ENCODE measurements at places on chromosomes 2 and 18.

DNA sequence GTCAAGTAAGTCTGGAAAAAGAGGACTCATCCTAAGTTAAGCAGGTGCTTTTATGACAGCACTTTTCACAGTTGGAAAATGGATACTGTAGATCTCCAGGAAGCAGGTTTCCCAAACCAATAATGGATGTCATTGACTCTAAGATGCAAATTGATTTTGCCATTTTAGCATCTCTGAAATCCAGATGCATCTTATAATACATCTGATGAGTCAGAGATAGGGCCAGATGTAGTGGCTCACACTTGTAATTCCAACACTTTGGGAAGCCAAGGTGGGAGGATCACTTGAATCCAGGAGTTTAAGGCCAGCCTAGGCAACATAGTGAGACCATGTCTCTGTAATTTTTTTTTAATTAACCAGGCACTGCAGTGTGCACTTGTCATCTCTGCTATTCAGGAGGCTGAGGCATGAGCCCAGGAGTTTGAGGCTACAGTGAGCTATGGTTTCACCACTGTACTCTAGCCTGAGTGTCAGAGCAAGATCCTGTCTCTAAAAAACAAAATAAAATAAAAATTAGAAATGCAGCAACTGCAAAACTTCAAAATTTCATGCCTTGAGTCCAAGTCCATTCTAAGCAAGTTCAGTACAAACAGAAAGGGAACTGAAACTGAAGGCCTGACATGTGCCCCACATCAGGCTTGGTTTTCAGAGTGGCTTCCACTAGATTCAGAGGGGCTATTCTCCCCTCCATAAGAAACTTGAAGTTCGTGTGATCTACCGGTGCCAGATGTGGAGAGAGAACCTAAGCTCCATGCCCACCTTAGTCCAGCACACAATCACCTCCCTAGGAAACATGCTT lies 267.8 kb upstream of the NCKAP5 start:
- no peak for DNase-seq

DNA sequence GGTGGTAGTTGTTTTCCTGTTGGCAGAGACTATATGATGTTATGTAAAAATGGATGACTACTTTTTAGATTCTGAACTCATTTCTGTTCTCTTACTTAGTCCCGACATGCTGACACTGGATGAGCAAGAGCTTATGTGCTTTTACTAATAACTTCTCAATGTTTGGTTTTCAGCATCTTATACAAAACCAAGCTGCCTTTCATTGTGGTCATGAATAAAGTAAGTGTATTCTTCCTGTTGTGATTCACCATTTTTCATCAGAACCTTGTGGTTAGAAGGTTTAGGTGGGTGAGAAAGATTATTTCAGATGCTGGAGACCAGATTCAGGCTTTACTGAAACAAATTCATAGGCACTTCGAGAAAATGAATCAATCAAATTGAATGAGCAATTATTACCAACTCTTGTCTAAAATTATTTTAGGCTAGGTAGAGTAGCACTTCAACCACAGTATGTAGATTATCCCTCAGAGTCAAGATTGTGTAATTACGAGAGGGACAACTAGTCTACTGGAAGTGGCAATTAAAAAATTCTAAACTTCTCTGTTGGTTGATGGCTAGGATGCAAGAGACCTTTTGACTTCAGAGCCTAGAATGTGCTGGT lies 9.3 kb downstream of the GPN1 start:
- DNase-seq: no peak

- no peak for DNase-seq
Measured at GRCh38 chr2:6966446-6966940, 49.3 kb downstream of the RNF144A start.

DNA sequence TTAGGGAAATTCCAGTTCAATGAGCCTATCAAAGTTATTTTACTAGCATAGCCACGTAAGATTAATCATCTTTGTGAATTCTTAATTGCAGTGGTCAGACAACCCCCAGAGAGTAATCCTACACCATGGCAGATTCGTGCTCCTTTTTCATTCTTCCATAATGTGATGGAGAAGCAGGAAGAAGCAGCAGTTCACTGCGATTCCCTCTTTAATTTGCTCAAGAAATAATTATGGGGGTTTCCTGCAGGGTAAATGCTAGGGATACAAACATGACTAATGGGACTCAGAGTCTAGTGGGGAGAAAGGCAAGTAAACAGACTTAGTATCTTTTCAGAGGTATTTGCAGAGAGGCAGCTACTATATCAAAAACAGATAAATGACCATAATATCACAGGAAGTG lies 175.8 kb upstream of the HNRNPA3 start:
- no peak for DNase-seq

- no peak for DNase-seq
Measured at GRCh38 chr2:50719837-50720696, 311.9 kb downstream of the NRXN1 start.

DNA sequence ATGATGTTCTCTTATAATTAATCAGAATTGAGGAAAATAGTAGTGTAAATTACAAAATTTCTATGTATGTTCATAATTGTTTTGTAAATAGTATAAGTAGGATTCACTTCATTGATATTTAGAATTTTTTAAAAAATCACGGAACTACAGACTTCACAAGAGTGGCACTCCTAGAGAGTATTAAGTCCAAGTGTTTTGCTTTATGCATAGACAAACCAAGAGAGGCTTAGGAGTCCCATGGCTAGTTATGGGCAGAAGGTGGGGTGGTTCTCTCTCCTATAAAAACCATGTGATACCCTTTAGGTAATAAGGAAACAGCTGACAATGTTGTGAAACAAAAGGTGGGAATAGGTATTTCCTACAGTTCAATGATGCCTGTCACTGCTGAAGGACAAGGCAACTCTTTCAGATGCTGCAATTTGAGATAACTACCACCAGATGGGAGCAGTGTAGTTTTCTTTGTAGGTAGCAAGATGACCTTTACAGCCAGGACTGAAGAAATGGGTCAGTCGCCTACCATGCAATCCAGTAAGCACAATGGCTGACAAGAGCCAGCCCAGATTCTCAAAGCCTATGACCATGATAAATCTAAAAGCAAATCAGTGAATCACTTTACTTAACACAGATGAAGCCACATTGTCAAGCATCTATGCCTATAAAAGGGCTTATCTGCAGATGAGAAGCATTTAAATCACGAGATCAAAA lies 83.9 kb downstream of the AAK1 start:
- DNase-seq: no peak

- DNase-seq: no peak
Measured at GRCh38 chr18:28109781-28110560, 67.0 kb downstream of the CDH2 start.

GRCh38 chr2:217517402-217517801 lies 485.4 kb downstream of the TNS1 start:
- no peak for DNase-seq

GRCh38 chr2:207468488-207468887 lies 61.3 kb upstream of the CREB1 start:
- no peak for DNase-seq

- no peak for DNase-seq
Measured at GRCh38 chr2:96185516-96185915, 23.1 kb downstream of the STARD7 start.

GRCh38 chr2:206456078-206456754 lies 12.9 kb downstream of the ADAM23 start:
- no peak for DNase-seq

DNA sequence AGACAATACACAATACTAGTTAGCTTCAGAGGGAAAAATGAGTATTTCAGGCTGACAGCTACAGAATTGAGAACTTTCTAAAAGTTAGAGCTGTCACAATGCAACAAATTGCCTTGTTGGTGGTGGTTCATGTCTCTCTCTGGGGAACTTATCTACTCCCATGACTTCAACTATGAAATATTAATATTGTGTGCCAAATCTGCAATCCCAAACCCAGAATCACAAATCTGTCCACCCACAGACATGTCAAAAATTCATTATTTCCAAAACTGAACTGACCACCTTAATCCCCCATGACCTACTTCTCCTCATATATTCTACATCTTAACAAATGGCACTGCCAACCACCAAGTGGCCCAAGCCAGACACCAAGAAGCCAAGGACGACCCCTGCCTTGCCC lies 143.5 kb downstream of the TCF4 start:
- no peak for DNase-seq

DNA sequence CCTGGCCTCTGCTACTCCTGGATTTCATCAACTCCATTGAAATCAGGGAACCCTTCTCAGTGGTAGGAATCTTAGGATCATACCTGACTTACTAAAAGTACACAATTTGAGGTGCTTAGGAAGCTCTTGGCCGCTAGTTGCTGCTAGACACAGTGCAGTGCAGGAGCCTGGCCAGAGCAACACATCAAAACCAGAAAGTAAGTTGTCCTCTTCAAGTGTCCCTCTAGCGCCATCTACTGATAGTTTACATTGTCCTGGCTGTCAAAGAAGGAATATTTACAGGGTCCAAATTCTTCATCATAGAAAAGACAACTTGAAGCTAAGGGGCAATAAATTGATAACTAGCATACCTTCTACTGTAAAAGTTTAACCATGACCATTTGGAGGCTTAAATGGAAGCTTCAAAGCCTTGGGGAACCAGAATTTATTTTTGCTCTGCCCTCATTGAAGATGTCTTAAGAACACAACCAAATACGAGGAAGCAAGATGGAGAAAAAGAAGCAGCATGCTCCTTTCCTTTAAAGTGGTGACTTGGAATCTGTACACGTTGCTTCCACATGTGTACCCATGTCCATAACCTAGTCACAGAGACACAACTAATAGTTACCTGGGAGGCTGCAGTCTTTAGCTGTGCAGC lies 889.1 kb upstream of the GCFC2 start:
- DNase-seq: peak; percentile 86

DNA sequence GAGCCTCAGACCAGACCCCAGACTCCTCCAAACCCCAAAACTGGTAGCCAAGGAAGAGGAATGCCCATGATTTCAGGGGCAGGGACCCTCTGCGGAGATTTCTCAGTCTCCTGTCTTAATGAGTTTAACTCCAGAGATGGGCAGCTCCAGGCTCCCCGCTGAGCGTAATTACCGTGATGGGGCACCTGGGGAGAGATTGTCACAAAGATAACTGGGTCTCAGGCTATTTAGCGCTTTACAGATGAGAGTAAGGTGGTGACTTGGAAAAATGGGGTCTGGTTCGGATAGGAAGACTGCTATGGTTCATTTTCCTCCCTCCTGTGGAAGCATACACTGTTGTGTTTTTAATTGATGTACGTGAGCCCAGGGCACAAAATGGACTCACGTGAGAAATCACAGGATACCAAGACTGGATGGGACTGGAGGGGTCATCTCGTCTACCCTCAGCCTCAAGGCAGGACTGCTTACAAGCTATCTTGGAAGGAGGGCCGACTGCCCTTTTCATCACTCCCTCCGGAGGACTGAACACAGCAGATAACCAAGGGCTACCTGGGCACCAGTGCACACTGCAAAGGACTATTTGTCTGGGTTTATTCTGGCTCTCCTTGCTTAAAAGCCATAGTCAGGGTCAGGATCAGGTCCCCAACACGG lies 427.8 kb downstream of the ZNF521 start:
- no peak for DNase-seq

DNA sequence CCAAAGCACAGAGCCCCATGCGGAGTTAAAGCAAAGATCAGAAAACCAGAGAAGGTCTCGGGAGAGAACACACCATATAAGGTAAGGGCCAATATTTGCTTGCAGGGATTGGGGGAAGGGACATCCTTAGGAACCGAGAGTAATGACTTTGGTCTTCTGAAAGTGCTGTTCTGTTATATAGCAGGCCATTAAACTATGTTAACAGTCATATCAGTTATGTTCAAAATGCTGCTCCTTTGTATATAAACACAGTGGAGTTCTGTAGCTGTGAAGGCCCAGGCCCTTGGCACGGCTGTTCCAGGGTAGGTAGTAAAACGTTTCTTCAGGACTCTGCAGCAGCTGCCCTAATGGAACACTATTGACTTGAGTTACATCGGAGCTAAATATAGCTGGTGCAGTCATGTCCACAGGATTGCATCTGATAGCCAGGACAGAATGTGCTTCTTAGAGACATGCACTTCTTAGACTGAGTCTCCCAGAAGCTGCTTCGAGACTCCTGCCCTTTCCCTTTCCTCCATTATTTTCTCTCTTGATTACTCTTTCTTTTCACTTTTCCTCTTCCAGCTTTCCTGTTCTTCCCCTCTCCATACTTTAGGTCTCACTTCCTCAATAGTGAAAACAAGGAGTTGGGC lies 122.4 kb downstream of the SETBP1 start:
- DNase-seq: no peak

DNA sequence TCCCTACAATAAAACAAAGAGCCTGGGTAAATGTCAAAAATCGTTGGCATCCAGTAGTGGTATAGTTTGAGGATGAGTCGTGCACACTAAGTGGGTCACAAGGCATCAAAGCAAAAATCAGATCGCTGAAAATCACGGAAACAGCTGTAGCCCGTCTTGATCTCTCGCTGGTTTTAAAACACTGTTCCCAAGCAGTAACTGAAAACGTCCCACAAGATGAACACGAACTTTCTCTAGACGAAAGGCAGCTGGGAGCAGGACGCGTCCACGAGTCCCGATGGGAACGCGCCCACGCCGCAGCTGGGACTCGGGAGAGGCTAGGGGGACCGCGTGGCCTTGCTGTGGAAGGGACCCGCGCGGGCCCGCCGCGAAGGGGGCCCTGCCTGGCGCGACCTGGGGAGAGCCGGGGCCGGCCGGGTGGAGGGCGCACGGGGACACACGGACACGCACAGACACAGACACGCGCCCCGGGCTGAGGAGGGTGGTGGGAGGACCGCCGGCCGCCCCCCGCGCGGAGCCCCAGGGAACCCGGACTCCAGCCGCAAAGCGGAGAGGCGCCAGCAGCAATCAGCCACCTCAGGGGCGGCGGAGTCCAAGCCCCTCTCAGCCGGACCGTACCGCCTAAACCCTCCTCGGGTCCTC lies 651 bp downstream of the STK17B start:
- no peak for DNase-seq

- DNase-seq: no peak
Measured at GRCh38 chr2:38149531-38149930, 73.6 kb upstream of the CYP1B1 start.

- DNase-seq: no peak
Measured at GRCh38 chr18:55384115-55384514, 203.9 kb downstream of the TCF4 start.

DNA sequence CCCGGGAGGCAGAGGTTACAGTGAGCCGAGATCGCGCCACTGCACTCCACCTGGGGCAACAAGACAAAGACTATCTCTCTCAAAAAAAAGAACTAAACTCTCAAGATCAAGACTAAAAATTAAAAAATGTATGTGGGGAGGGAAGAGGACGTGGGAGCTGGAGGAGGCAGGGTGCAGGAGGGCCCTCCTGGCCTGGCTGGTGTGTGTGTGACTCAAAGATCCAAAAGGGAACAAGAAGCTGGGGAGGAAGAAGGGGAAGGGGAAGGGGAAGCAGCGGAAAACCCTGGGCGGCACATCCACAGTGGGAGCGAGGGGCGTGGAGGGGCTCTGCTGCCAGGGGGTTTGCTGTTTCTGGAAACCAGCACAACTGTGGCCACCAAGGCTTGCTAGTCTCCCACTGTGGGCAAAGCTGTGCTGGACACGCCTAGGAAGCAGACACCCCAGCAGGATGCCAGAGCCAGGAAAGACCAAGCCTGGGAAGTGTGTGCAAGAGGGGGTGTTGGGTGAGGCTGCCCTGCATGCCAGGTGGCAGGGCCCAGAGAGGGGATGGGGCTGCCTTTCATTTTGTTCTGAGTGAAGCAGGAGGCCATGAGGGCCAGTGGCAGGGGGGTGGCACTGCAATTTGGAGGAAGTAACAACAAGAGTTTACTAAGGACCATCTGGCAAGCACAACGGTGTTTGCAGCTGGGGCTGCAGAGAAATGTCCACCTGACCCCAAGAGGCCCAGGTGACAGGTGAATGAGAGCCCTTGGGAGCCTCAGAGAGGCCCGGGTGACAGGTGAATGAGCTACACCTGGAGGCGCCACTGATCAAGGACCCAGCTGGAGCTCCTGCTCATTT lies 44.5 kb downstream of the ANO7 start:
- DNase-seq: no peak

Data from NCI-H1436 (cell line).